Cortex of kidney (tissue), 1 donor: ENCODE measurements at places on chromosomes 7 and 10.

GRCh38 chr7:116734710-116735109 lies 62.7 kb downstream of the MET start:
- DNase-seq: no peak

DNA sequence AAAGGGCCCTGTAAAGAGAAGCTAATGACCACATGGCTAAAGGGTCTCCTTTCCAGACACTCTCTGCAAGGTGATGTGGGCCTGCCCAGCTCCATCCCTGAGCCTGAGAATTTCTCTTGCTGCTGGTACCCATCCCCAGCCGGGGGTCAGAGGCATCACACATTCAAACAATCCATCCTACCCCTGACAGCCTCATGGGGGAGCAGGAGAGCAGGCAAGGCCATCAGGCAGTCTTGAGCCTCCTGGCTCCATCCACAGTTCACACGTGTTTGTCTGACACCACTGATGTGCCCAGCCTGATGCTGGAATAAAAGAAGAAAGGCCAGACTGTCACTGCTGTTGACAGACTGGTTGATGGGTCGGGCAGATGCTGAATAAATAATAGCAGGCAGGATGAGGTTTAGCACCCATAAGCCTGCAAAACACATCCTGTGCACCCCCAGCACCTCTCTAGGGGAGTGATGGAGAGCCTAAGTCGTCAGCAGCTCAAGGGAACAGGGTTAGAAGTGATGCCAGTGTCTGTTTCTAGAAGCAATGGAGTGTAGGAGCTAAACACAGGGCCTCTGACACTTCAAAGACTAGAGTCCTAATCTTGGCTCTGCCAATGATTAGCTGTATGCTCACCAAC lies 43.5 kb downstream of the TLL2 start:
- DNase-seq: no peak

- DNase-seq: no peak
Measured at GRCh38 chr7:96479015-96479645, 157.2 kb upstream of the SLC25A13 start.

DNA sequence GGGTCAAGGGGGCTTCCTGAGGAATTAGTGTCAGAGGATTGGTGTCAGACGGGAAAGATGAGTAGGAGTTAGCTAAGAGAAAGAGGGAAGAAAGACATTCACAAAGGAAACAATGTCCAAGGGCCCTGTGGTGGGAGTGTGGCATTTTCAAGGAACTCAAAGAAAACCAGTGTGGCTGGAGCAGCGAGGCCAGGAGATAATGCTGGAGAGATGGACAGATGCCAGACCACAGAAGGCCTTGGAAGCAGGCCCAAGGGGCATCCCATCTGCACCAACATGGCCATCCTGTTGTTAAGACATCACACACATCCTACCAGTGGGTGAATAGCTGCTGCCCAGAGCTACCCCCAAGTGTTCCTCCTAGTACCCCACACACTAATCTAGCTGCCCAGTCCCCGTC lies 36.1 kb upstream of the CUL1 start:
- no peak for DNase-seq

GRCh38 chr7:132751244-132751647 lies 175.0 kb upstream of the PLXNA4 start:
- DNase-seq: no peak
